Activated CD4-positive, alpha-beta T cell treated with anti-CD3 and anti-CD28 coated beads, Interleukin-10, Interleukin-2, amounts not matched to agents 100 ng/mL and 50 ng/mL, durations not matched to agents 16 hours and 8 hours (primary cell): ENCODE measurements at places on chromosomes 7 and 10.
A peak's percentile ranks its signal among the peaks of the same experiment; 100 is the strongest.

DNA sequence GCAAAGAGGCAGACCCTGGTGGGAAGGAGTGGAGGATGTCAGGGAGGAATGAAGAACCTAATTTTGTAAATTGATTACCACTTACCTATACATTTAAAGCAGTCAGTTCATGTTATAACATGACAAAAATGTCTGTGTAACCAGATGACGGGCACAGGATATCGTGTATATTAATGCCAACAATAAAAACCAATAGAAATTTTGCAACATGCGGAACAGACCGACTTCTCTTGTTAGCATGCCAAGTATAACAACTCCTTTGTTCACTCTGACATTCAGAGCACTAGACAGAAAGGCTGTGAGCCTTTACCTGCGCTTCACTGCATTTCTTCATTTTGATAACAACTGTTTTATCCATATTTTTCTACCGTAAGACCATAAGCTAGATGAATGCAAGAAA, 29.9 kb downstream of the CDK6 start:
- DNase-seq: no peak

GRCh38 chr10:28939281-28940157, 262.2 kb downstream of the BAMBI start:
- DNase-seq: no peak

GRCh38 chr10:16907687-16908086, 90.5 kb upstream of the RSU1 start:
- no peak for DNase-seq

DNA sequence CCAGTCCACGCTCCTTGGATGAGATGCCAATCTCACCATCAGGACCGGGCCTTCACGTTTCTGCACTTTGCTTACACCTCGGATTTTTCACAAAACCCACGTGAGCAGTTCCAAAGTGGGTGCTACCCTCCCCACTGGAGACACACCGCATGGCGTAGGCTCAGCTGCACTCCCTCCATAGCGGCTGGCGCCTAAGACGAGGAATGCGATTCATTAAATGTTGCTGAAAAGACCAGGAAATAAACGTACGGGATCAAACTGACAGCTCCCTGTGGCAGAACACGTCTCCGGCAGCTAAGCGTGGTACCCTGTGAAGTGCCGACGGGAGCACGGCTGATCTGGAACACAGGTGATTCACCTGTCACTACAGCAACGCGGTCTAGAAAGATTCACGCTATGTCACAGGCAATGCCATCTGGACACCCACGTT, 209.0 kb downstream of the DIP2C start:
- DNase-seq: no peak

- no peak for DNase-seq
Measured at GRCh38 chr7:95737828-95738505, 34.4 kb upstream of the DYNC1I1 start.

- no peak for DNase-seq
Measured at GRCh38 chr7:12719141-12719919, 31.9 kb downstream of the ARL4A start.

DNA sequence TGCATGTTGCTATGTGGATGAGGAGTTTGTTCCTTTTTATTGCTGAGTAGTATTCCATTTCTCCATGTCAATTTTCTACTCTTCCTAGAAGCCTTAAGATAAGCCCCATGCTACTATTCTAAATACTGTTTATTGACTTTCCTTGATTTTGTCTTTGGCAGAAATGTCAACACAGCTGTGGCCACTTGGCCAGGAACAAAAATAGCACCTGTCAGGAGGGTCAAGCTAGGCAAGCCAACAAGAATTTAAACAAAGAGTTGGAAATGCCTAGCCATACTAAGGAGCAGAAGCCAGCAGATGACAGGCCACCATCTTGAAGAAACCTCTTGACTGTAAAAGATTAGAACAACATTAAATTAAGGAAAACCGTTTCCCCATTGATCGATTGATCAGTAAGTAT, 34.7 kb downstream of the JAZF1 start:
- DNase-seq: no peak

GRCh38 chr10:77104459-77104980, 533.1 kb downstream of the KCNMA1 start:
- DNase-seq: no peak

- DNase-seq: peak; percentile 92
Measured at GRCh38 chr10:128064108-128064969, 61.9 kb downstream of the MKI67 start.

DNA sequence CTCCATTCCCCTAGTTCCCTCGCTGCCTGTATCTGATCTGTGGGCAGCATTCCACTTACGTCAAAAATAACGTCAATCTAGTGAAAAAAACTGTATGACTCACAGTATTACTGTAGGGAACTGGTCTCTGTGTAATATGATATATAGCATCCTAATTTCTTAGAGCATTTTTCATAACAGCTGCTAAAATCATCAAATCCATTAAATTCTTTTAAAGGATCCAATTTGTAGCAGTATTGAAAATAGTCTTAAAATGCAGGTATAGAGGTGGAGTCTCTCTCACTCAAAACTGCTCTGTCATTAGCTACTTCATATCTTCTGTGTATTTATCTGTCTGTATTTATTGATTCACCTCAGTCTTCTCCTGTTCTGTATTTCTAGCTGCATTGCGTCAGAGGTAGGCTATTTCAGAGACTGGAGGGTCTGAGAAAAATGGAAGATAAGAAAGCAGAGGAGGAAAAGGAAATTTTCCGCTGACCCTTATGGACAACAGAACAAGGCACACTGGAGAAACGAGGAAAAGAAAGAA, 59.9 kb downstream of the PON1 start:
- no peak for DNase-seq

- DNase-seq: peak; percentile 56
Measured at GRCh38 chr7:54788664-54789063, 29.7 kb upstream of the SEC61G start.

GRCh38 chr10:128125416-128125943, 743 bp downstream of the MKI67 start:
- peak; percentile 20 for DNase-seq

DNA sequence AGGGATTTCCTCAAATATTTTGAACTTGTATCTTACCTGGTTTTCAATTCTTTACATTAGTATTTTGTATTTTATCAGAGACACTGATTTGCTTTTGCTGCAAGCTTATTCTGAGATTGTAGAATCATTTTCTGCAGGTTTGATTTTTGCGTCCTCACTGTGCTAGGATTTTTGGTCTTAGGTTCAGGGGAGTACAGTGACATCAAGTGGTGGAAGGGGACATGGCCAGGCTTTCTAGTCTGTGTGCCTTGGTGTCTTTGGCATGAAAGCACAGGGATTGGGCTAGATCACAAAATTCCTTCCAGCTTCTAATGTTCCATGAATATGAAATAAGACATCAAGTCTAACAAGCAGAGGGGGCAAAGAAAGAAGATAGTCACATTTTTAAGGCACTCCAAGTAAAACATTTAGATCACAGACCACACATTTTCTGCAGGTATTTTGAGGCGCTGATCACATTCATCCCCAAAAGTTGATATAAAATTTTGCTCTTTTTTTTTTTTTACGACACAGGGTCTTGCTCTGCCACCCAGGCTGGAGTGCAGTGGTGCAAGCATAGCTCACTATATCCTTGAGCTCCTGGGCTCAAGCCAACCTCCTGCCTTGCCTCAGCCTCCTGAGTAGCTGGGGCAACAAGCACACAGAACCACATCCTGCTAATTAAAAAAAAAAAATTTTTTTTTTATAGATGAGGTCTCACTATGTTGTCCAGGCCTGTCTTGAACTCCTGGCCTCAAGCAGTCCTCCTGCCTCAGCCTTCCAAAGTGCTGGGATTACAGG, 124.4 kb downstream of the PON1 start:
- peak; percentile 11 for DNase-seq

GRCh38 chr7:106317971-106318370, 33.2 kb upstream of the NAMPT start:
- no peak for DNase-seq

GRCh38 chr7:151395036-151395367, 14.8 kb downstream of the WDR86 start:
- no peak for DNase-seq

GRCh38 chr7:27739301-27739908, 557 bp upstream of the TAX1BP1 start:
- no peak for DNase-seq

GRCh38 chr7:128918016-128918665, 7.6 kb upstream of the KCP start:
- no peak for DNase-seq

DNA sequence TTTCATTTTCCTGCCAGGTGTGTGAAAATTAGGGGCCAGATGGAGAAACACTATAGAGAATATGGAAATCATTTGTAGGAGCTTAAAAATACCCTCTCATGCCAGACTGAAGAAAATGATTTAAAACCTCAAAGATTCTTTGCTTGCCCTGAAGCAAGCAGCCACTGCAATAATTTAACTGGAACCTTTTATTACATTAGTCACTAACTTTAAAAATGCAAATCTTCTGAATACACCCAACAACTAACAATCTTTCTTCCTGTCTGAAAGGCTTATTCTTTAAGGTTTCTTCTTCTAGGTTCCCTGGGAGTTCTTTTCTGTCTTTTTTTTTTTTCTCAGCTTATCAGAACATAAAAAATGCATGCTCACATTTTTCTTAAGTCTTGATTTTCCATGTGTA, 238.5 kb upstream of the KMT2E start:
- DNase-seq: no peak
